ENCODE measurements at places on chromosomes 7 and 10. TPM values are rescaled to one million over a fixed set of nuclear protein-coding genes. Genes with fewer than 3 reads are reported as not detected.

GNAT3 gene
- not detected for total RNA-seq

FAM170B gene
- not detected for total RNA-seq

DNA sequence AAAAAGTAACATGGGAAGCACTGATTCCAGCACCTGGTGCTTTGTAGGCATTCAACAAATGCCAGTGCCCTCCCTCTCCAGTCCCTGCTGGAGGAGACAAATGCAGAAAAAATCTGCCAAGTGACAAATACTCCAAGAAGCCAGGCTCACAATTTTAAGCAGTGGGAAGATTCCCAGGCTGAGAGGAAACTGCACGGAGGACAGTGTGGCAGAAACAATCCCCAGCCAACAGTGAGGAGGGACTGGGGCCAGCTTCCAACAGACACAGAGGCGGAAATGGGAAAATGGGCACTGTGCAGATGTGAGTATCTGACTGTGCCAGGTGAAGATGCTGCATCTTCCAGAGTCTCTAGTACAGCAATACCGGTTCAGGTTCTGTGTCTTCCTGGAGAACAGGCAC is 106.3 kb downstream of the SLIT1 start:
- DNase-seq = no peak

- no peak for DNase-seq
Measured at GRCh38 chr10:63481815-63482421, 16.1 kb upstream of the JMJD1C start.

GRCh38 chr10:88664142-88664541 is at the start of gene LIPF:
LIPF (plus strand) TSS chr10:88664442; CDS start chr10:88667298, 2,856 bp downstream.
- no peak for DNase-seq

DNA sequence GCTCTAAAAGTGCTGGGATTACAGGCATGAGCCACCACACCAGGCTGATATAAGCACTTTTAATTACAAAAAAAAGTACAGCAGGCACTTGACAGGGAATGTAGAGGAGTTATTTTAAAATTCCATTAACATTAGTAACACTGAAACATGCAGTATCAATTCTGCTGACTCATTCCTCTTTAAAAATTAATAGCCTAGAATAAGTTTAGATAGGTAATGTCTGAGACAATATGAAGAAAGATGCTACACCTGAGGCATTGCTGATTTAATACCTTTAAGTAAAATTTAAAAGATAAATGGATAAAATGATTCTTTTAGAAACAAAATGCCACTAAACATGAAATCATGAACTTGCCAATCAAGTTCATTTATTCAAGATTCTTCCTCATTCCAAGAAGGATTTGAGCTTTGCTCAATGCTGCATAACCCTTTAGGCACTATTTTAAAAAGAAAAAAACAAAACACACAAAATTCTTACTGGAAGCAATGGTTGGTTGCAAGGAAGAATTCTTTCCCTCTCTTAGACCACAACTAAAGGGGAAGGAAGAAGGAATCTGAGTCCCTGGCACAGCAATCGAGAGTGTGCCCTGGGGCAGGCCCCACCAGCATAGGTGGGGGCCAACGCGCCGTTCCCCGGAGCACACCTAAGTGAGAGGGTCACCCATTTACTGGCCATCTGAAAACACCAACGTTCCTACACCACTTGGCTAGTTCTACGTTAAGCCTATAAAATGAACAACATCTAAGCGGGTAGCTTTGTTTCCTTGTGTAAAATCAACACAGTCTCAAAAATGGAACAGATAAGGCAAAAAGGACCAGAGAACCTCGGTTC is 26.6 kb downstream of the ESYT2 start:
- no peak for DNase-seq

GRCh38 chr10:80491251-80492102 is 37.4 kb downstream of the TSPAN14 start:
- DNase-seq = no peak

DNA sequence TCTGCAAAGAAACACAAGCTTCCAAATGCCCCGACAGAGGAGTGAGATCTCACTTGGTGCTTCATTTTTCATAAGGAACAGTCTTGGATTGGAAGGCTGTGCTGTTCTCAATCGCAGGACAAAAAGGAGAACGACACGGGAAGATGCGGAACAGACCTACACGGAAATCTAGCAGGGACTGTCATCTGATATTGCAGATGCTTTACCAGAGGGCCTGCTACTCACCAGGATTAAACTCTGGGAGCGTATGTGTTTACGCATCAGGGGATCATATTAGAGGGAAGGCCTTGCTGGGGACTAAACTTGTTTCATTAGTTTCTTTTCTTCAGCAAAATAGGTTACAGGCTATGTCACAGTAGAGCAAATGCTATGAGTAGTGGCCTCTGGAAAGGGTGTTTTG is 82.8 kb upstream of the EEPD1 start:
- no peak for DNase-seq

DNA sequence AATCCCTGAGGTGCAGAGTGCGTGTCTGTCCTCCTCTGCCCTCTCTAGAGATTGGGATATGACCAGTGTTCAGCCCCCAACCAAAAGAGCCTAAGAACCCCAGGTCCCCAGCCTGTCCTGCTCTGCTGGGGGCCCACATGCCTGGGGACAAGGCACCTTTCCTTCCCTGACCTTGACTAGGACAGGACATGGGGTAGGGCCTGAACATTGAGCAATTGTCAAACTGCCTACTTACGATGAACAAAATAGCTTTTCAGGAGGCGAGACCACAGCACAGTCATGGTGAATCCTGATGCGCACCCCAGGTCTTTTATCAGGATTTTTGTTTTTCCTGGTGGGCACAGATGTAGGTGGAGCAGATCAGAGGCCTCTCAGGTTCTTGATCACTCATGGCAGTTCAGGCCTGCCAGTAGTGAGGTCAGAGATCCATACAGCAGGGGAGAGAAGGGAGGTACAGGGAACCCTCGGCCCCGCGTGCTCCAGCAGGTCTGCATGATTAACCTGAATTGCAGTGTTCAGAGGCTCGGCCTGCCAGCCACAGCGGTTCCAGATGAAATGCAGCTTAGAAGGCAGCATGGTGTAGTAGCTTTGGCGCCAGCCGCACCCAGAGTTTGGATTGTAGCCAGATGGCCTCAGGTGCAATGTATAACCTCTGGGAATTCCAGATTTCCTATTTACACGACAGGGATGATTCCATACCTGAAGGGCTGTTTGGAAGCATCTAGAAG is 191.3 kb downstream of the CUX1 start:
- no peak for DNase-seq

All from heart left ventricle (tissue), 16 donors.